ENCODE measurements at places on chromosomes 12 and 14.

DNA sequence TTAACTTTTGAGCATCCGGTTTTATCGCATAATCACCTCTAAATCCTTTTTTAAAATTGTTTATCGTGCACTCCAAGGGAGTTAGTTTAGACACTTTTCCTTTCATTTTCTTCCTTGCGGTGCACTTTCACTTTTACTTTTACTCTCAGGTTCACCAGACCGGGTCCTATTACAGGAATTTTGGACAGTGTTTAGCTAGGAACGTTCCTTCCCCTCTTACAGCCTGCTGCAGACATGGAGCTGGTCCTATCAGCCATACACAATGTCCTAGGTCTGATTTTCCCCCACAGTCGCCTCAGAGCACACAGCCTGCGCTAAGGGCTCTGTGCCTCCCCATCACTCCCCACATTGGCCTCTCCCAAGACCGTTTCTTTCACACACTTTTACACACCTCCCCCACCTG, 103.9 kb downstream of the ALG10 start:
- no peak for DNase-seq

DNA sequence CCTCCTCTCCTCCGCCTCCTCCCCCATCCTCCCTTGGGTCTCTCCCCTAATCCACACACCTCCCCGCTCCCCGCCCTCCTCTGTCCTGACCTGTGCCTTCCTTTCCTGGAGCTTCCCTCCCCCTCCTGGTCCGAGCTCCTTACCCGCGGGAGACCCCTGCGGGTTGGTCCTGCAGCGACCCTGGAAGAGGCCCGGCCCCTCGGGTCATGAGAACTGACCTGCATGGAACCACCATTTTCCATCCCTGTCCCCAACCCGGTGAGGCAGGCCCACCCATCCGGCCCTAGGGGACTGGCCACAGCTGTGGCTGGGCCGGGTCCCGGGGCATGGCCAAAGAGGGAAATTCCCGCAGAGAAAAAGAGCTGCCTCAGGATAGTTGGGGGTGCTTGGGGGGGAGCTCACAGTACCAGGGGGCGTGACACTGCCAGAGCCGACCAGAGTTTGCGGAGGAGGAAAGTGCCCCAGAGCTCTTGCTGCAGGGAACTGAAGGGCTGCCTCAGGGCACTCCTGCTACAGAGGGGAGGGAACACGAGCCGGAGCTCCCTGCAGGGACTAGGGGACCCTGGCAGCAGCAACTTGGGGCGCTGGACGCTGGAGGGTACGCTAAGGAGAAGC, 613 bp downstream of the ARHGEF40 start:
- DNase-seq: no peak

DNA sequence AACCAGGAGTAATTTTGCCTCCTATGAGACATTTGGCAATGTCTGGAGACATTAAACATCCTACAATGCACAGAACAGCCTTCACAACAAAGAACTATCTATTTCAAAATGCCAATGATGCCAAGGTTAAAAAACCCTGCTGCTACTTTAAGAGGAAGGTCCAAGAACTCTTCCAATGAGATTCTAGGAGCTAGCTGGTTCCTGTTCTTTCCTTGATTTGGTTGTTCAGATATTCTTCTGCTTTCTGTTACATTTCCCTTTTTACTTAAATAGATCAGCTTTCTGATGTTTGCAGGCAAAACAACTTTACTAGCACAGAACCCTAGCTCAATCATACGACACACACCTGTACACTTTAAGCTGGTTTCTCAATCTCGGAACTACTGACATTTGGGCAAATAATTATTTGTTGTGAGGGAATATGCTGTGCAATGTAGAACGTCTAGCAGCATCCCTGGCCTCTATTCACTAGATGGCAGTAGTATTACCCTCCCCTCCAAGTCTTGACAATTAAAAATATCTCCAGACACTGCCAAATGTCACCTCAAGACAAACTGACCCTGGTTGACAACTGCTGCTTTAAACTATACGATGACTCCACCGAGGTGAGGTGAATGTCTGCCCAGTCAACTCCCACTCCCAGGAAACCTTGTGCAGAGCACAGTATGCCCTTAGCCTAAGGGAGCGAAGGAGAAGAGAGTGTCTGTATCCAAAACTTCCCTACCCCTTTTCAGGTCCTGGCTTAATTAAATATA, 4.4 kb downstream of the BLTP3B start:
- DNase-seq: no peak

- DNase-seq: no peak
These were observed 989.1 kb upstream of the TMEM132C start for GRCh38 chr12:127277882-127278281.

DNA sequence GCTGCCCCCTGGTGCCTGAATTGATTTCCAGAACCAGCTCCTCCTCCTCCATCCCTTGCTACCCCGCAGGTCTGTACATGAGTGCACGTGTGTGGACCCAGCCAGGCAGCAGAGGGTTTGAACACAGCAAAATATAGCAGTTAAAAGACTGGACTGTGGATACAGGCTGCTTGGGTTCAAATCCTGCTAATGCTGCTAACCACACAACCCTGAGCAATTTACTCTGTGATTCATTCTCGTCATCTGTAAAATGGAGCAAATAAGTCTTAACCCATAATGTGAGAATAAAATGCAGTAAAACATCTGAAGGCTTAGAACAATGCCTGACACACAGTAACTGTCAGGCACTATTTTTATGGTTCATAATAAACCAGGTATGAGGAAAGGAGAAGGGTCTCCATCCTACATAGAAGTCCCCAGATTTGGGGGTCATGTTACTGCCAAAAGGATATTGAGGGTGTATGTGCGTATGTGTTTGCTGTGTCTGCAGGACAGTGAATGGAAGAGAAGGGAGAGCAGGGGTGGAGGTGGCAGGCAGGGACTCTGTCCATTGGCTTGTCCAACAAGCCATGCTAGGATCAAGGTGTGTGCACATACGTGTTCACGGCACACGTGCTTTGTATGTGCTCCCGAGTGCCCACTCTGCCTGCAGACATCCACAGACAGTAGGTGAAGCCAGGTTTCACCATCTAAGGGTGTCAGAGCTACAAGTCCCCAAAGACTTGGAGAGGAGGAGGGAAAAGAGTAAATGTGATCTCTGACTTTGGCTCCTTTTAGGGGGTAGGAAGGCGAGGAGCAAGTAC, 1.5 kb upstream of the STAT6 start:
- DNase-seq: no peak

GRCh38 chr14:102187044-102187443, 47.3 kb downstream of the WDR20 start:
- DNase-seq: no peak

GRCh38 chr14:76919431-76920330, 93.5 kb downstream of the LRRC74A start:
- no peak for DNase-seq

GRCh38 chr12:48924617-48925303, 532 bp downstream of the FKBP11 start:
- DNase-seq: peak; percentile 39

DNA sequence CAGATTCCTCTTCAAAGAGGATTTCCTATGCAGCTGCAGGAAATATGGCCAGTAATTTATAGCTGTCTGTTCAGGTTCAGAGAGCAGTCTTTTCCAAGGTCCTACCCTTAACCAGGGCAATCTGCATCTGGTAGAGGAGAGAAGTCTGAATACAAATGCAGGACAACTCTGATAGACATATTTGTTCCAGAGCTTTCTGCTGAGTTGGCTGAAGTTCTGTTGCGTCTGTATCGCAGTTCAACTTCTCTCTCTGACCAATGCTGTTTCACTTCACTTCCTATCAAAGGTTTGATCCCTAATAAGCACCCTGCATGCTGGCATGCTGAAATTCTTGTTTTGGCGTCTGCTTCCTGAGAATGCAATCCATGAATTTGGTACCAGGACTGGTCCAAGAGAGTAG, 14.0 kb upstream of the CCDC91 start:
- DNase-seq: no peak

DNA sequence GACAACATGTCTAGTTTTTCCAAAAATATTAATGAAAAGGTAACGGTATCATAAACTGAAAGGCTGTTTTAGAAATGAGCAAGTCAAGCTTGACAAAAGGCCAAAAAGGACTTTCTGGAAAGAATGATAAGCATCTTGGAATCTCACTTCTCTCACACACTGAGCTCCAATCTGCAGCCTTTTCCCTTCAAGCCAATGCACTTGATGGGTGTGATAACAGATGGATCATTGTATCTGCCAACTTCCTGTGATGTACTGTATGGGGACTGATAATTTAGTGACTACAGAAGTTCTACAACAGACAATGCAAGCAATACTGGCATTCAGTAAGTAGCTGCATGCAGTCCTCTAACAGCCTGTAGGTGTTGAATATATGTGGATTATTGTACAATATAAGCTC, 147.1 kb downstream of the MED13L start:
- no peak for DNase-seq

DNA sequence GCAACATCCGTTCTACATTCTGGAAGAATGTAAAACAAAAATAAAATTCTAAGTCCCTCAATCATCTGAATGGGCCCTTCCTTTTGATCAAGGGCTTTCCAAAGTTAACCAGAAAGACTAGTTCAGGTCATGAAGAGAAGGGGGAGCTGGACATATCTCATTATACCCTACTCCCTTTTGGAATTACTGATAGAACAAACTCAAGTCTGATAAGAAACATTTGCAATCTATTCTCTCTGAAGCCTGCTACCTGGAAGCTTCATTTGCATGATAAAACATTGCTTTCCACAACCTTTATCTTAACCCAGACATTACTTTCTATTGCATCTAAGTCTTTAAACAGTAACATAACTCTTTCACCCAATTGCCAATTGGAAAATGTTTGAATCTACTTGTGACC, 8.3 kb upstream of the ACSM4 start:
- DNase-seq: no peak

GRCh38 chr12:46915082-46915481, 89.3 kb upstream of the SLC38A4 start:
- no peak for DNase-seq

DNA sequence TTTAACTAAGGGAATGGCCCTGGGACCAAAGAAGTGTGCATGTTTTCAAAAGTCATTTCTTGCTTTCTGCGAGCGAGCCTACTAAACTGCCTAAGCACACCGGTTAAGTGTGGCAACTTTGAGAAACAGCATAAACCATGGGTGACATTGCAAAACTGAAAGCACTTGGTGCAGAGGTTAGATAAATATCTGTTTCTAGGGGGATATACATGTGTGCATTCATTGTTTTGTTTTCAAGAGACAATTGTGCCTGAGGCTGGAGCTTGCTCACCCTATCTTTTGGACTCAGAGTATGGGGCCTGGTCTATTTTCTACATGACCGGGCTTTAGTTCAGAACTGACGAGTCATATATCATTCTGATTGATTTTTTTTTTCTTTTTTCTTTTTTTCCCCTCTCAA, 923.4 kb downstream of the NRXN3 start:
- no peak for DNase-seq

DNA sequence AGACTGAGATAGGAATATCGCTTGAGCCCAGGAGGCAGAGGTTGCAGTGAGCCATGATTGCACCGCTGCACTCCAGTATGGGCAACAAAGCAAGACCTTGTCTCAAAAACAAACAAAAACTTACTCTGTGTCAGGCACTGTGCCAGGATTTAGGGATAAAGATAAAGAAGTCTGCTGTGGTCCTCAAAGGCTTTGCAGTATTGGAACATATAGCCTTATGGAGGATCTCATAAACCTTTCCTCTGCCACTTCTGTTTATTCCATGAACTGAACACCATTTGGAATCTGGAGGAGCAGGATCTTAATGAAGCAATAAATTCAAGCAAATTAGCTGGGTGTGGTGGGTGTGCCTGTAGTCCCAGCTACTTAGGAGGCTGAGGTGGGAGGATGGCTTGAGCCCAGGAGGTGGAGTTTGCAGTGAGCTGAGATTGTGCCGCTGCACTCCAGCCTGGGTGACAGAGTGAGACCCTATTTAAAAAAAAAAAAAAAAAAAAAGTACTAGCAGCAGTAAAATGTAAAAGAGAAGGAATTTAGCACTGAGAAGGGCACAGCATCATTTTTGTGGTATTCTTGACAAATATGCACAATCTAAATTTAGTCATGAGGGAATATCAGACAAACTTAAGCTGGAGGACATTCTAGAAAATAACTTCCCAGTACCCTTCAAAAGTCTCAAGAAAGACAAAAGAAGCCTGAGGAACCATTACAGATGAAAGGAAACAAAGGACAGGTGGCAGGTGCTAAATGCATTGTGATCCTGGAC, 27.1 kb downstream of the BMAL2 start:
- no peak for DNase-seq

- no peak for DNase-seq
These were observed 18.6 kb downstream of the SH2B3 start for GRCh38 chr12:111424189-111424792.

GRCh38 chr12:70876952-70877351, 43.6 kb downstream of the PTPRR start:
- no peak for DNase-seq

DNA sequence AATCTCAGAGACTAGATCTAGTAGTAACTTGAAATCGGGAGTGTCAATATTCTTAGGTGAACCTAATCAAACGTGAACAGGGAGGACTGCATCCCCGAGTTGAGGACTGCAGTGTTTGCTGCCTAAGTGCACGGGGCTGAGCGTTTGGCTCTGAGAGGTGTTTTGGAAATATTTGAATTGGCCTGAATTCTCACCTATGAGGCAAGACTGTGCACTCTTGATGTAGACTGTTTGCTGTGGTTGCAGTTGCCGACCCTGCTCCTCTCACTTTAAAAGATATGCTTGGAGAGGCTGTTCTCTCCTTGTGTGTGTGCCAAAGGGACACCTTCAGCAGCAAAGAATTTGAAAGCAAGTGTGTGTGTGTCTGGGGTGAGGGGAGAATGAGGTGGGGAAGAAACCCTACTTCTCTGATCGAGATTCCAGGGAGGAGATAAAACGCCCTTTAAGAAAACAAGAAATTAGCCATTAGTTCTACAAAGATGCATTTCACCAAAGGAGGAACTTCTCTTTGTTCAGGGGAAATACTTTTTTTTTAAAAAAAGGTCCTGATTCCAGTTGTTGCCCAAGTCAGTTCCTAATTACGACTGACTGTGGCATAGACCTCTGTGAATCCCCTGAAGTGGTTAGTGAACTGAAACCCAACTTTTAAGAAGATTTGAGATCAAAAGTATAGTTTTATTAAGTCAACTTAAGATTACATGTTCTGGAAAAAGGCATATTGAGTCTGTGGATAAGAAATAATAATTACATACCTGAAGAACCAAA, 106.6 kb downstream of the DYRK2 start:
- DNase-seq: no peak

GRCh38 chr14:61718039-61718438, 22.7 kb downstream of the HIF1A start:
- DNase-seq: no peak

DNA sequence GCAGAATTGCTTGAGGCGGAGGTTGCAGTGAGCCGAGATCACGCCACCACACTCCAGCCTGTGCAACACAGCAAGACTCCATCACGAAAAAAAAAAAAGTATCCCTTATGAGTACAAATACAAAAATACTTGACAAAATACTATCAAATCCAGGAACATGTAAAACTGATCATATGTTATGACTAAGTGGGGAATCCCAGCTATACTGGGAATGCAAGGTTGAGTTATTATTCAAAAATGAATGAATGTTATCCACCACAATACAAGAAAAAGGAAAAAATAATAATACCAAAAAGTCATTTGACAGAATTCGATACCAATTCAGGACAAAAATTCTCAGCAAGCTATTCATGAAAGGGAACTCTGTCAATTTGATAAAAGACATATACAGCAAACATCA, 32.6 kb downstream of the MOK start:
- DNase-seq: no peak
